Stimulated activated naive CD8-positive, alpha-beta T cell treated with anti-CD3 and anti-CD28 coated beads, Interleukin-15, Interleukin-2, amounts not matched to agents 100 U/mL and 50 U/mL, for 24 hours (primary cell): ENCODE measurements at places on chromosomes 3 and 15.

DNA sequence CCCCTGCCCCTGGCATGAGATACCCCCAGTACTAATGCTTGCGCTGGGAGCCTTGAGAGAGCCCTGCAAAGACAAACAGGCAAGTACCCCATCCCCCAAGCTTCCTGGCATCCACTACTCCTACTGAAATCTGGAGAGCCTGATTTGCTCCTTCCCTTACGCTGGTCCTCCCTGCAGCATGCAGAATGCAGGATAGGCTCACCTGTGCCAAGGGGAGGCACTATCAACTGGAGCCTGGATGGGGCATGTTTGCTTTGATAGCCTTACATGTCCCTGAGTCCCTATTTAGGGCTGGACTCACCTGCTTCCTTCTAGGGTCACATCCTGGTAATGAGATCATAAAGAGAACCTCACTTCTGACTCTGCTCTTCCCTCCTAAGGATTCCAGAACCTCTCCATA lies 42.9 kb downstream of the RAB11A start:
- no peak for DNase-seq

DNA sequence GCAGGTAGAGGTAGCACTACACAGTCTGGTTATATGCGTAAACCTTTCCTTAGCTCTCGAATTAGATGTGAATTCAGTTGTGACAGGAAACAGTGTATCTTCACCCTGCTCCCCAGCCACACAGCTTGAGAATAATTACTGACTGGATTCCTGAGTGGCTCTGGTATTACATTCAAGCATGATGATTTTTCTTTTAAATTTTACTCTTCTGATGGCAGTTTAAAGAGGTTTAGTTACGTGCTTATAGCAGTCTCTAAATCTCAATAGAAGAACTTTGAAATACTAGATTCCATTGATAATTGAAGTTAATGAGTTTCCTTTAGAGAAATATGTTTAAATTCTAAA lies 98.8 kb downstream of the FNDC3B start:
- DNase-seq: no peak

DNA sequence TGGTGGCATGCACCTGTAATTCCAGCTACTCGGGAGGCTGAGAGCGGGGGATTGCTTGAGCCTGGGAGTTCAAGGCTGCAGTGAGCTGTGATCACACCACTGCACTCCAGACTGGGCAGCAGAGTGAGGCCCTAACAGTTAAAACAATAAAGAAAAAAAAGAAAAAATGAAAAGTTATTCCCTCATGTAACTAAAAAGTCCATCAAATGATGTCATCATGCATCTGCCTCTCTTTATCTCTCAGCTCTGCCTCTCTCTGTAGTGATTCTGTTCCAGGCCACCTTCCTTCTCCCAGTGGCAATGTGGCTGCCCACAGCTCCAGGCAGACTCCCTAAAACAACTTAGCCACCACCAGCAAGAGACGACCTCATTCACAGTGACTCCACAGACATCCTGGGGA lies 31.5 kb upstream of the TRH start:
- DNase-seq: no peak

DNA sequence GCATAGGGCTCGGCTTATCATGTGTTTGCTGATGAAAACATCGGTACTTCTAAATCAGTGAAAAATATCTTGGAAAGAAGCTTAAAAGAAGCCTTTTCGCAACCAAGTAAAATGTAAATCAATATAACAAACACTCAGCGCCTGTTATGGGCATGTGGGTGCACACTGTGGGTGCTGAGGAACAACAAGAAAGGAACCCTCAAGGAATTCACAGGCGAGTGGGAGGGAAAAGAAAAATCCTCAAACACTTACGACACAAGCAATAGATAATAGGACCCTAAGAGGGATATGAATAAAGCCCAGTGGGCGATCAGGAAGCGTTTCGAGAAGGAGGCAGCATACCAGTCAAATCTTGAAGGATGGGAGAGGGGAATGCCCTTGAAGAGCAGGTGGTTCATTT lies 21.9 kb downstream of the GLDN start:
- DNase-seq: no peak

DNA sequence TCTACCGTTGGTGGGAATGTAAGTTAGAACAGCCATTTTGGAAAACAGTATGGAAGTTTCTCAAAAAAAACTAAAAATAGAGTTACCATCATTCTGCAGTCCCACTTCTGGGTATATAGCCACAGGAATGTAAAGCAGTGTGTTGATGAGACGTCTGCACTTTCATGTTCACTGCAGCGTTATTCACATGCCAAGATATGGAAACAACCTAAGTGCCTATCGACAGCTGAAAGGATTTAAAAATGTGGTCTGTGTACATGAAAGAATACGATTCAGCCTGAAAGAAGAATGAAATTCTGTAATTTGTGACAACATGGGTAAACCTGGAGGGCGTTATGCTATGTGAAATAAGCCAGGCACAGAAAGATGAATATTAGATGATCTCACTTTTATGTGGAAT lies 157.7 kb downstream of the THSD4 start:
- DNase-seq: no peak

DNA sequence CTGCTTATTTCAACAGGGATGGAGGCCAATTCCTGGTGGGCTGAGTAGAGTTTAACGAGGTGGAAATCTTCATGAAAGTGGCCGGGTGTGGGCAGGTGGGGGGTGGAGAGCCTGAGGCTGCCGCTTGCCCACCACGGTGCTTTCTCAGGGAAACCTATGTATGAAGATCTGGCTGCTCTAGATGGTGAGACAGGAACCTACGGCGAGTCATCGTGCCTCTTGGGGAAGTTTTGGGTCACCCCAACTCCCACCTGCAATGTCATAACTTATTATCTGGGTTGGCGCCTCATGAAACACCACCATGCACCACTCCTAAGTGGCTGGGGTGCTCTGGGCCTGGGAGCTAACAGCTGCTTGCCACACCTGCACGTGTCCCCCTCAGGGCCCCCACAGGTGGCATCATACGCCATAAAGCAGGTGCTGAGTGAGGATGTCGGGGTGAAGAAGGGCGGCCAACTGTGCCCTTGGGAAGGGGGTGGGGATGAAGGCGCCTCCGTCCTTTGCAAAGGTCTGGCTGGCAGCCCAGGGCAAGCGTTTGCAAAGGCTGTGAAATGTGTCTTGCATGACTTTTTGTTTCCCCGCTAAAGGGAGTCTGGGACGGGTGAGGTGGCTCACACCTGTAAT lies 27.9 kb upstream of the SNRPA1 start:
- DNase-seq: peak; percentile 17

- no peak for DNase-seq
Measured at GRCh38 chr3:179463319-179463718, 12.0 kb upstream of the GNB4 start.

GRCh38 chr3:13083898-13084297 lies 10.7 kb upstream of the IQSEC1 start:
- no peak for DNase-seq
